ENCODE measurements at places on chromosomes 13 and 19.

- no peak for DNase-seq
Observed at GRCh38 chr13:91058066-91058465, 289.4 kb upstream of the MIR17HG start.

DNA sequence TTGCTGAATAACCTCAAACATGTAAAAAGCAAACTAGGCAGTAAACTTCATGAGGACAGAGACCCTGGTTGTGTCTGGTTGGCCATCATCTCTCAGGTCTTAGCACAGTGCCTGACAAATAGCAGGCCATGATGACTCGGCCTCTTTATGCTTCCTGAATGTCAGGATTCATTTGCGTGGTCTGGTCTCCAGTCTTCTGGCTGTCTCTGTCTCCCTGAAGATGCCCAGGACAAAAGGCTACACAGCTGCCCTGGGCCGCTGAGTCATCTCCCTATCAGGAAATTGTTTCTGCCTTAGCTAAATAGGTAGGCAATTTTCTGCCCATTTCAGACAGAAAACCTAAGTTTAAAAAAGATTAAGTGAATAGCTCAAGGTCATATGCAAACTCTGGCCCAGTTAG lies 84.1 kb upstream of the FNDC3A start:
- DNase-seq, result no peak

GRCh38 chr19:16327911-16328823 lies 3.5 kb downstream of the KLF2 start:
- DNase-seq, result no peak

- no peak for DNase-seq
Observed at GRCh38 chr13:23778879-23779278, 110.3 kb downstream of the MIPEP start.

GRCh38 chr13:20798027-20798426 lies 24.3 kb upstream of the EEF1AKMT1 start:
- no peak for DNase-seq

DNA sequence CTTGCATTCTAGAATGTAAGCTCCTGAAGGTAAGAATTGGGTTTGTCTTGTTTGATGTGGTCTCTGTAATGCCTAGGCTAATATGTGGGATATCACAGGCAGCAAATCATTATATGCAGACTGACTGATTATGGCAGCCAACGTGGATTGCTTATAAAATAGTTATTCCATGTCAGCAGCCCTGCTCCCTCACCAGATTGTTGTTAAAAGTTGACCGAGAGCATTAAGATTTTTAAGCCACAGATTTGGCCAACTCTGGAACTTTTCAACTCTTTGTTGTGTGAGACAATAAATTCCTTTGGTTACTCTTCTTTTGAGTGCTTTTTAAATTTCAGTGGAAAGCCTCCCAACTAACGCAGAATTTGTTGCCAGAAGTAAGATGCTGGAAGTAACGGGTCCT lies 92.6 kb upstream of the FAM216B start:
- no peak for DNase-seq

GRCh38 chr19:58002384-58003173 lies at the start of gene ZNF606:
Gene ZNF606 (minus strand): TSS chr19:58002820. CDS start chr19:58001319, 1,501 bp downstream.
- peak; percentile 71 for DNase-seq

- DNase-seq, result no peak
Observed at GRCh38 chr13:25752957-25753551, 298.8 kb downstream of the SHISA2 start.

DNA sequence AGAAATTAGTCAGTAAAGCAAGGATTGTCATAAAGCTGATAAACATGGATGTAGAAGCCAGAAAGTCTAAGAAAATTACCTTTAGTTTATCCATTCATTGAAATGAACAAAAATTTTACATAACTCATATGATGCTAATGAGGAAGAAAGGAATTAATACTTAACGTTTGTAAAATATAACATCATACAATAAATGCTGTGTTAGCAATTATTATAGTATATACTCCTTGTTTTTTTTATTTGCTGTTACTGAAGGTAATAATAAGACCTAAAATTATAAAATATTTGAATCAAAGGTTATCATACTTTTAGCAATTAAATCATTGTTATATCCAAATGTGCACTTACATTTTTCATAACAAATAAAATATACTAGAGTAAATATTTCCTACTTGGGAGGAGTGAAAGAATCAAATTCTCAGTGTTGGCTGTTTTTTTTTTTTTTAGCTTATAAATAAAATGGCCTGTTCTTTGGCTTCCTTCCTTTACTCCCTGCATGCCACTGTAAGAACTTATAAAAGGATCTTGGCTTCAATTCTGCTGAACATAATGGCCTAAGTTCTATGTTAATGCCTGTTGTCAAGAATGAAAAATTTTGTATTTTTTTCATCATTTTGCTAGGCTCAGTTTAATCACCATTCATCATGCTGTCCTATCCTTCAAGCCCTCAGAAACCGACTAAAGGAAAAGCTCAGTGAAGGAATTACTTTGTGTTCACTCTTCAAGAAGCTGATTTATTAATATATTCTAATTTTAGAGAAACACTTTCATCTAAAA lies 167.4 kb upstream of the SLITRK1 start:
- DNase-seq, result no peak

DNA sequence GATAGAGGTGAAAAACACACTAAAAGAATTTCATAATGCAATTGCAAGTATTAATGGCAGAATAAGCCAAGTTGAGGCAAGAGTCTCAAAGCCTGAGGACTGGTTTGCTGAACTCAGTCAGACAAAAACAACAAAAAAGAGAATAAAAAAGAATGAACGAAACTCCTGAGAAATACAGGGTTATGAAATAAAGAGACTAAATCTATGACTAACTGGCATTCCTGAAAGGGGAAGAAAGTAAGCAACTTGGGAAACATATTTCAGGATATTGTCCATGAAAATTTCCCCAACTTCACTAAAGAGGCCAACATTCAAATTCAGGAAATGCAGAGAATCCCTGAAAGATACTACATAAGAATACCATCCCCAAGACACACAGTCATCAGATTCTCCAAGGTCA lies 47.8 kb downstream of the UBL3 start:
- DNase-seq, result no peak

DNA sequence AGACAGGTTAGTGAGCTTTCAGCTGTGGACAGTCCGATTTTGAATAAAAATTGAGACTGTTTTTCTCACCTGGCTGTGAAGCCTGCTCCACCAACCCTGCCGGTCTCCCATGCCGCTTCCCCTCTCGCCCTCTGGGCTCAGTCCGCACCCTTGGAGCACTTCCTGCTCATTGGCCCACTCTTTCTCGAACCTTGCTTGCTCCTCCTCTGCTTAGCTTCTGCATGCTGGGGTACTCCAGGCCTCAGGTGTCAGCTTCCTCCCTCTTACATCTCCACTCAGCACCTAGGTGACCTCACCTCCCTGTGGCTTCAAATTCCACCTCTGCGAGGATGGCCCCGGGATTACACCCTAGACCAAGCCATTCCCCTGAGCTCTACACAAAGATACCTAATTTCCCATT lies 39.6 kb downstream of the C13orf42 start:
- DNase-seq, result no peak
